Cortex of kidney (tissue), 1 donor: ENCODE measurements at places on chromosomes 1 and 21.

GRCh38 chr1:30706528-30706927 lies 16.9 kb downstream of the MATN1 start:
- no peak for DNase-seq

- no peak for DNase-seq
Observed at GRCh38 chr1:85406081-85406480, 58.9 kb downstream of the DDAH1 start.

- DNase-seq = no peak
Observed at GRCh38 chr1:193726722-193727121, 540.3 kb upstream of the B3GALT2 start.

GRCh38 chr21:18373606-18374005 lies 30.0 kb downstream of the TMPRSS15 start:
- DNase-seq = no peak

DNA sequence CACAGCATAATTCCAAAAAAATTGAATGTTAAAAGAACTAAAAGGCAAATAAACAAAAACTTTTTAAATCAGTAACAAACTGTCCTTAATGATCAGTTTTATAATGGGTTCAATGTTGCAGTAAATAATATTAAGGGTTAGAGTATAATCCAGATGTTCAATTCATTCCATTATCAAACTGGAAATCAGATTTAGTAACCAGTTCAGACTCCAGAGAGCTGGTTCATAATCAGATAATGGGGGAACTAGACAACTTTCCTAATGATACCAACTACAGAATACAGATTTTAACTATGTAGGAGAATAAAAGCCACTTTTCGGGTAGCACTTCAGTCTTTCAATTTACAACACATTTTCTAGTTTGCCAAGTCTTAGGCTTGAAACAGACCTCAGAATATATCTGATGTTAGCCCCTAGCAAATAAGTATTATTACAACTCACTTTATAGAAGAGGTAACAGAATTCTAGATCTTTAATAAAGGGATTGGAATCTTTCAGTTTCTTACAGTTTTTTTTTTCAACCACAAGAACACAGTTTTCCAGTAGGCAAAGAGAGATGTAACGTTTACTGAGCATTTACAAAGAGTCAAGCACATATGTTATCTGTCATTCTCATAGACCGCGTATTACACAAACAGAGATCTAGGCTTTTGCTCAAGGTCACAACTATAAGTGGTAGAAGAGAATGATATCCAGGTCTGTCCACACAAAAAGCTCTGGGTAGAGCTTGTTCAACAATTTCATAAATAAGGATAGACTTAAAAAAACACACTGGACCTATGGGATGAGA lies 1.9 kb upstream of the DCAF6 start:
- no peak for DNase-seq

GRCh38 chr1:43973981-43974442 lies 748 bp upstream of the ATP6V0B start:
- DNase-seq = no peak

GRCh38 chr1:66476774-66477173 lies 57.2 kb upstream of the SGIP1 start:
- no peak for DNase-seq

DNA sequence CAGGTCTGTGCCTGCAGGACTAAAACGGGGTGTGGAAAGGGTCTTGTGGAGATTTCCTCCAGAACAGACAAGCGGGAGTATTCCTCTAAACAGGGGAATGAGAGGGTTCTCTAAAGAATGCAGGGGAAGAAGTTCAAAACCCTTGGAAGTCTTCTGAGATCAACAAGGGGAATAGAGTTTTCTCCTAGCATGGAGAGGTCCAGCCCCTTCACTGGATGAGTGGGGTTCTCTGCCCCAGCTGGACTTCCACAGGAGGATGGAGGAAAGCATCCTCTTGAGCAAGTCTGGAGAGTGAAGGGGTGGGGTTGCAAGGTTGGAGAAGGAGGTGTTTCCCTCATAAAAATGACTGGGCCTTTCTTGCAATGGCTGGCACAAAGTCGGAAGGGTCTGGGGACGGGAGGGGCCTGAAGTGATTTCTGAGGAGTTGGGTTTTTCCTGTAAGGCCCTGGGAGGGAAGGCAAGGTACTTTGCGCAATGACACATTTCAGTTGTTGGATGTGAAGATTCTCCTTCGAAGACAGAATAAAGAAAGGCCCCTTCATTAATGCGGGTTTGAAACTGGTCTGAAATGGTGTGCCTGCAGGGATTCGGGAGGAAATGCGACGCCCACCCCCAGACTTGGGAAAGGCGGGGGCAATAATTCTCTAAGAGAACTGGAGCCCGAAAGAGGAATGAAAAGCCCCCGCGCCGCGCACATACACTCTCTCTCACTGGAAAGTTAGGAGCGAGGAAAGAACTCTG lies 884 bp downstream of the SPATA6 start:
- no peak for DNase-seq

- DNase-seq = no peak
Observed at GRCh38 chr21:42525029-42525581, 11.5 kb downstream of the SLC37A1 start.

GRCh38 chr1:176638713-176639526 lies 175.9 kb downstream of the PAPPA2 start:
- no peak for DNase-seq

DNA sequence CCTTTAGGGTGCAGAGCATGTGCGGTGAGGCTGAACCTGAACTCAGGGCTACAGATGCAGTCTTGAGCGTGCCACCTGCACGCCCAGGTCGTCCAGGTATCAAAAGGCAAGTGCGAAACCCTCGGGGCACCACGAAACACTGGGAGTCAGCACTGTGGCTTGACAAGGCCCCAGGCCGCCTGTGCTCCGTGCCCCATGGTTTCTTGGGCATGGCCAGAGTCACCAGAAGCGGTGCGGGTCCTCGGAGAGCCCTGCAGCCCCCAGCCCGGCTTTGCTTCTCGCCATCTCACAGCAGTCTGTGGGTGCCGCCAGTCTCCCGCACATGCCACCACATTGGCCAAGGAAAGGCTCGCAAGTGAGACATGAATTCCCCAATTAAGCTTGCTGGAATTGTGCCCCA lies 117.3 kb downstream of the PGBD5 start:
- DNase-seq = no peak

GRCh38 chr1:66270119-66270812 lies 263.7 kb upstream of the SGIP1 start:
- no peak for DNase-seq

DNA sequence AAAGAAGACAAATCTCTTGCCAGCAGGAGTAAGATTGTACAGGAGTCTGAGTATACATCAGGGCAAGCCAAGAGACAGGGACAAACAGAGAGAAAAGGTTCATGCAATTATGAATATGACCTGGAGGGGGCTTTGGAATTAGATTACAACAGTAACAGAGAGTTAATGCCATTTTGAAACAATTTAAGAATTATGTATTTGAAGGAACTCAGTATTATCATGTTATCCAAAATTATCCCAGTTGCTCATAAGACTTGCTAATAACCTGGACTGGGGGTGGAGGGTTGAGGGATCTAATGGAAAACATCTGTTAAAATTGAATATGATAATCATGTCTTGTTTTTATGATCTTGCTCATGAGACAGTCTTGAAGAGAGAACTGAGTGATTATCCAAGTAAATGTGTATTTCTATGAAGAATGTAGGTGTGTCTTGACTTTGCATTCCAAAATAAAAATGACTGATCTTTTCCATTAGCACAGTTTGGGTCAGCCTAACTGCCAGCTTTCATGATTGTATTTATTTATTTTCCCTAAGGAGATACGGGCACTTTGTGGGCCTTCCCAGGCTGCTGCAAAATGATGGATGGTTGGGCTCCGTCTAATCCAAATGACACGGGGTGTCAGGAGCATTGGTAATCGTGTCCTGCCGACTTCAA lies 117.7 kb downstream of the ERG start:
- DNase-seq = no peak

- DNase-seq = no peak
Observed at GRCh38 chr1:206456577-206457370, 13.5 kb upstream of the IKBKE start.

GRCh38 chr1:70171512-70171911 lies 33.9 kb downstream of the LRRC40 start:
- DNase-seq = no peak

GRCh38 chr1:108983114-108983513 lies 19.8 kb upstream of the CLCC1 start:
- DNase-seq = no peak

DNA sequence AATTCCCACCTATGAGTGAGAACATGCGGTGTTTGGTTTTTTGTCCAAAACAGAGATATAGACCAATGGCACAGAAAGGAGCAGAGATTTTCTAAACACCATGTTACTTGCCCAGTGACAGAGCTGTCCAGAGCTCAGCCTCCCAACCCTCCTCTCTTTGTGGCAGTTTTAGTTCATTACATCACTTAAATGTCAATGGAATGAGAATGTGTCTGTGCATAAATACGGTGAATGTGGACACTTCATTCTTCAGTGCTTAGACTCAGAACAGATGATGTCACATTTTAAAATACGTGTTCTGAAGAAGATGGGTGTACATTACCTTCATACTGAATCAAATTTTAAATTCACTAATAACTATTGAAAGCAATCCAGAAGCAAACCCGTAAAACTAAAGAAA lies 374.9 kb downstream of the DSCAM start:
- DNase-seq = no peak

DNA sequence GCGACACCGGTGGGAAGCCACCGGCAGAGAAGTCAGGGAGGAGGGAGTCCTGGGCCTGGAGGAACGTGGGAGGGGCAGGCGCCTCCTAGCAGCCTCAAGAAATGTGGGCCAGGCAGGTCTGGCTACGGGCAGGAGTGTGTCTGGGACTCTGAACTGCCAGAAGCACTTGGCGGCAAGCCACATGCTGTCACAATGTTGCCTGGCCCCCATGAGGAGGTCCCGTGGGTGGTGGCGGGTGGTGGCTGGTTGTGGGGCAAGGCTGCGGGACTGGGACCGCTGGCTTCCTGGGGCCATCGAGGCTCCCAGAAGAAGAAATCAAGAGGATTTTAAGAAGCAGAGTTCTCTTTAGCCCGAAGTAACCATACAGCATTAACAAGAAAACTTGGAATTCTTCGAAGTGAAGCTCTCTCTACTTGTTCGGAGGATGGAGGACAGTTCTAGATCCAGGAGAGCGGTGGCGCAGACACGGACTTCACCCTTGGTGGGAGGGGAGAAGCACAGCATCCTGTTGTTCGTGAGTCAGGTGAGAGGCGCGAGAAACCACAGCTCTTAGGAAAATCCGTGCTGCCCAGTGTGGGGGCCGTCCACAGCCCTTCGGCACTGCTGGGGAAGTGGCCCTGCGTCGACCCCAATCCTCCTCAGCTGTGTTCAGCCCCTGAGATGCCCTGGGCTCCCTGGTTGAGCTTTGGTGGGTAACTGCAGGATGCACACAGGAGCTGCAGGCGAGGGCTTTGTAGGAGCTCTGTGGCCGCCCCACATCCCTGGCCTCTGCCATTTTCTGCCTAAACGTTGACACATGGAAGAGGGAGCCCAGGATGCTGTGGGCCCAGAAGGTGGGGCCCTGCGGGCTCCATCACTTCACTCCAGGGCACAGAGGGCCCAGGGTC lies 12.4 kb downstream of the SKI start:
- no peak for DNase-seq

DNA sequence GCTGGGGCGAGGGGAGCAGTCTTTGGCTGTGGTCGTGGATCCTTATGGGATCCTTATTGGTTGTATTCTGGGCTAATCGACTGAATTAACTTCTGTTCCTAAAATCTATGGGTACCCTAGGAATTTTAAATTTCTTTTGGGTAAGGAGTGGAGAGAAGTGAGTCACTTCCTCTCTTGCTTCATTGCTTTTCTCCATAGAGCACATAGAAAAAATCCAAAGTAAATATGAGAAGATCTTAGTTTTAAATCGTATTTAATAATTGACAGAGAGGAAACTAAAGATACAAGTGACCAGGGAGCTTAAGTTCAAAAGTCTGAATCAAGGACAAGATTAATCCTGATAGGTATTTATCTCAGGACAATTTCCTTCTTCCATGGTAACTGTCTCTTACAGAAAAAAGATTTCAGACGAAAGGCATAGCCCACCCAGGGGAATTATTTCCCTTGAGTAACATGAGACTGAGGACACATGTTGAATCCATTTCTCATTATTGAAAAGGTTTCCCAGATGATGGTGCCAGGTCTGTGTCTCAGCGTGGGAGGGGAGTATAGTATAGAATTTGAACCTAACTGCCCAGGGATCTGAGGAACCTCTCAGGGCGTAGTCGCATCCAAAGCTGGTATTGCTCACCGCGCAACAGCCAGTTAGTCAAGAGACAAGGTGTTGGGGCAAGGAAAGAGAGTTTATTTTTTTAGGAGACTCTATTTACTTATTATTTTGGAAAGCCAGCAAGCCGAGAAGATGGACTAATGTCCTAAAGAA lies 28.7 kb upstream of the FASLG start:
- DNase-seq = no peak

DNA sequence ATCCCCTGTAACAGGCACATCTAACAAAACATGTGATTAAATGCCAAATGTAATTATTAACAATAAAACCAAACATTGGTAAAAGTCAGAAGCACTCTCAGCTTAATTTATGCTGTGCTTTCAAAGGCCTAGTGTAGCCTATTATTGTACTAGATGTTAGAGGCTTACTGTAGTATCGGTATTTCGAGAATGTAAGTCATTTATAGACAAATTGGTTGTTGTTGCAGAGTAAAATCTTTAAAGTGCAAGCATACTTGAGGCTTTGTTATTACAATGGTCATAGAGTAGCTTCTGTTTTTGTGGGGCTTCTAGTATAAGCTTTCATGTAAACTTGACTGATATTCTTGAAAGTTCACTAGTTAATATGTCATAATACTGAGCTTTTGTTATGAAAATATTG lies 965.8 kb downstream of the PLA2G4A start:
- DNase-seq = no peak

GRCh38 chr1:218433744-218434143 lies 88.6 kb downstream of the TGFB2 start:
- no peak for DNase-seq

- DNase-seq = no peak
Observed at GRCh38 chr1:220786337-220787068, at the start of gene MTARC1. Gene MTARC1, plus strand, starts transcription at chr1:220786913. Its CDS starts 32 bp downstream, at chr1:220786945.

DNA sequence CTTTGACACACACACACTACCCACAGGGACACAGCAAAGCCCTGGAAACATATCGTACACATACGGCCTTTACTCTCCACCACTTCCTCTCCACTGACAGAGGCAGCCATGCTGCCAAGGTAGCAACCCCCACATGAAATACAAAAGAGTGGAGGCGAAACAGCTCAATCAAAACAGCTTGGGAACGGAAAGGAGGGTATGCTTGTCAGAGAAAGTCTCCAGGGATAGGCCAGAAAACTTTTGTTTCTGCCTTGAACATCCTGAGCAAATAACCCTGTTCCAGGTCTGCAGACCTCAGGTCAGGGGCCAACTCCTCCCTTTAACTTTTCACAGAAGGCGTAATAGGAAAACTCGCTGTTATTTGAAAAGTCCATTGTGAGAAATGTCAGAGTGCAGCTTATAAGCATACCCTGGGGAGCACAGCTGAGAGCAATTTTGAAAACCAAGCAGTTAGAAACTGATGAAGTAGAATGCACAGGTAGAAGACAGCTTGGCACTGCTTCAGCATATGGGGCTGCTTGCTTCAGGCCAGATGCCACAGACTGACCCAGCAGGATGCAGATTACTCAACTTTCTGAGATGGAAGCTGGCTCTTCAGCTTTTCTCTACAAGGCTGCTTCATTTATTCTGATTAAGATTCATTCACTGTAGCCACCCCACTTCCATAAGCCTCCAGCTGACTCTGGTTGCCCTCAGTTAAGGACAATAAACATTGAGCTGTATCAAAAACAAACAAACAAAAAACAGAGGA lies 18.0 kb downstream of the KIAA0319L start:
- DNase-seq = no peak

- no peak for DNase-seq
Observed at GRCh38 chr21:35925497-35925896, 134.8 kb downstream of the SETD4 start.
